Activated CD4-positive, CD25-positive, alpha-beta regulatory T cell treated with anti-CD3 and anti-CD28 coated beads, Interleukin-2, amount 50 U/mL, for 16 hours (primary cell): ENCODE measurements at places on chromosomes 12 and 14.

DNA sequence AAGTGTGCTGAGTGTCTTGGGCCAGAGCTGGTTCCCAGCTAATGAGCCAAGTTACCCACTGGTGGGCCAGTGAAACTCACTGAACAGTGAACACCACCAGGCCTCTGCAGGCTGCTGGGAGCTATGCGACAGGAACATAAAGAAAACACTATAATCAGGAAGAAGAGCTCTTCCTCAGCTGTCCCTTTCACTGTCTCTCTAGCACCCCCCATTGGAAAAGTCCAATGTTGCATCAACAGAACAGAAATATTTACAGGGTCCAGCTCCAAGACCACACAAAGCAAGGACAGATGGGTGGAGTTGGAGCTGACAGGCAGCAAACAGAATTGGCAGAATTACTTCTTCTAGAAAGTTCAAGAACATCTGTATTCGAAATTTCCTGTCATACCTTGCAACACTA is 903.6 kb upstream of the TMEM132C start:
- DNase-seq: no peak

GRCh38 chr12:32399370-32400113 is at the start of gene FGD4:
TSS of gene FGD4 (plus strand) at chr12:32399558.
- DNase-seq: no peak

DNA sequence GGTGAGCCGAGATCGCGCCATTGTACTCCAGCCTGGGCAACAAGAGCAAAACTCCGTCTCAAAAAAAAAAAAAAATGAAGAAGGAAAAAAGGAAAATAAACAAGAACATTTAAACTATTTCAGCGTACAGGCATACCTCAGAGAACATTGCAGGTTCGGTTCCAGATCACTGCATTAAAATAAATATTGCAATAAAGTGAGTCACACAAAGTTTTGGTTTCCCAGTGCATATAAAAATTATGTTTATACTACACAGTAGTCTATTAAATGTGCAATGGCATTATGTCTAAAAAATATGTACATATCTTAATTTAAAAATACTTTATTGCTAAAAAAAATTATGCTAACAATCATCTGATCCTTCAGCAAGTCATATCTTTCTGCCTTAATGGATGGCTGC is 53.5 kb upstream of the PLEKHG6 start:
- no peak for DNase-seq

DNA sequence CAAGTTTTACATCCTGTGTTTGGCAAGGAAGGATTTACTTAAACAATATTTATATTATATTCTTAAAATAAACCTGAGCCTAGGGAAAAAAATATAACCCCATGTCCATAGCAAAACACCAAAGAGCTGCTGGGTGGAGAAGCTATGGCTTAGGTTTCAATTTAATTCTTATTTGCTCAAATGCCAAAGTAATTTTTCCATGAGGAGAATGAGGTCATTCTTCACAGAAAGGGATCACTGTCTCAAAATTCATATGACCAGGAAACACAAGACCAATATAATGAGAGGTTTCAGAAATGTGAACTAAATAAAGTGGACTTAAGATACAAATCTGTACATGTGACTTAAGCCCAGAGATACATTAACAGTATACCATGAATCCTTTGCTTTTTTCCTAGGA is 195.0 kb downstream of the PHLDA1 start:
- no peak for DNase-seq

DNA sequence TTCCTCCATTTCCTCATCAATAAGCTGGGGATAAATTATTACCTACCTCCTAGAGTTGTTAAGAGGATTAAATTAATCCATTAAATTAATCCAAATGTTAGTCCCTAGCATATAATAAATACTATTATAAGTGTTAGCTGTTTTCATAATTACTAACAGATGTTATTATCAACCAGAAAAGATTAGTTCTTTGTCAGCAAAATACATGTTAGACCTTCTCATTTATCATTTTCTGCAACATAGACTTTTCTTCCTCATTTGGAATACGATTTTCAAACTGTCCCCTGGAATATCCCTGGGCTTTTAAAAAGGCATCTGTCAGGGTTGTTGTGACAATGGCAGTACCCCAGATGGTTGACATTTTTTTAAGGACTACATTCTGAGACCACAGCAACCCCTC is 133.1 kb downstream of the ANO6 start:
- no peak for DNase-seq

DNA sequence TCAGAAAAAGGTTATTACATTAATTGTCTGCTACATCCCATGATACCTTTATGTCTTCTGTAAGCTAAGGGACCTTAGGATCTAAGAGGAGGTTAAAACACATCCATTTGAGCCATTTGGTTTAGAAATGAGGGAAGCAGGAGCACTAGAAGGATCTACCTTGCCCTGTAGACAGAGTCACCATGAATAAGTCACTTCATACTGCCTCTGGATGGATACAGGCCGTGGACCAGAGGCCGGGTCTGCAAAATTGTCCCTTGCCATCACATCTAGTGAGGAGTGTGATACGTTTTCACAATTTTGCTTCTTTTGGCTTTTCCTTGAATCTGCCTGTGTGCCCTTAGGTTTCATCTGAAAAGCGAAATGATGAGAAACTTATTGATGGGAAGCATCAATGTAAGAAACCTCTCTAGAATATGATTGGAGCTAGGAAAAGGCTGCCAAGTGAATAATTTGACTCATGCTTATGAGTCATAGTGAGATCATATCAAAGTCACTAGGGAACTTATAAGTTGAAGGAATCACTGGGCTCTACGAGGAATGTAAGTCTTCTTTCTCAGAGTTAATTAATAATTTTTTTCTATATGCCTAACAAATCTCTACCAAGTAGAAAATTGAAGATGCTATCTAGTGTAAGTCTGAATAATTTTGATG is 10.8 kb downstream of the GLRX5 start:
- no peak for DNase-seq

DNA sequence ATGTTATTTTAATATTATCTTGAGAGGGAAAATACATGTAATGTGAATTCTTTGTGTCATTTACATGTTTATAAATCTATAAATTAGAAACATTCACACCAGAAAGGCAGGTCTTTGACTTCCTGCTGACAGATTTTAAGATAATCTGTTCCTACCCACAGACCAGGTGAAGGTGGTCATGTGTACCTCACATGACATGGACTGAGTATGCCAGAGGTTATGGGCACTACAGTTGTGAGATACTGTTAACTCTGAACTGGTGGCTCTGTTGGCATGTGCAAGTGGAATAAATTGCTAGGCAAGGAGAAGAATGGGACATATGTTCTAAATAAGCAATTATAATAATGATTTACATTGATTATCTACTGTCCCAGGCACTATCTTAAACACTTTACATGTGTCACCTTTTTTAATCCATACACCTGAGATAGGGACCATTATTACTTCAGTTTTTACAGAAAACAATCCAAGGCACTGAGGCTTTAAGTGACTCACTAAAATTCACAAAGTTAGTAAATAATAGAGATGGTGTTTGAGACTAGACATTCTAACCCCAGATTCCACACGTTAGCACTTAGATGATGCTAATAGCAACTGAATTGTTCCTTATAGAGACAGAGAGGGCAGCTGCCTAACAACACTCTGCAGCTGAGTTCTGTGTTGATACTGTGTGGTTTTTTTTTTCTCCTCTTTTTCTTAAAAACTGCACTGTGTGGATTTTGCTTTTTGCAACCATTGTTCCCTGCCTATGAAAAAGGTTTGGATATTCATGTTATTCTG is 23.8 kb downstream of the SLC16A7 start:
- no peak for DNase-seq

DNA sequence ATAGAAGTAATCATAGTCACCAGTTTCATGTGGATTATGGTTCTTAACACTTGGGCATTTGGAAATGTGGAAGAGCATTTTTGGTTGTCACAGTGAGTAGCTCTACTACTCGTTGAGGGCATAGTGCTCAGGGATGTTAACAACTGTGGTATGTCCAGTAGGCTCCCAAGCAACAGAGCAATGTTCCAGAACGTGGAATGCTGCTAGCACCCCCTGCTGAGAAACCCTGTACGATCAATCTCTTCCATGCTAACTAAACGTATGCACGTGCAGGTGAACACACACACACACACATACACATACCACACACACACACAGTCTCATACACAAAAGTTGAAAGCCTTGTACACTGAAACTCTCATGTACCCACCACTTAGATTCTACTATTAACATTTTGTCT is 16.6 kb upstream of the GNPTAB start:
- DNase-seq: no peak

DNA sequence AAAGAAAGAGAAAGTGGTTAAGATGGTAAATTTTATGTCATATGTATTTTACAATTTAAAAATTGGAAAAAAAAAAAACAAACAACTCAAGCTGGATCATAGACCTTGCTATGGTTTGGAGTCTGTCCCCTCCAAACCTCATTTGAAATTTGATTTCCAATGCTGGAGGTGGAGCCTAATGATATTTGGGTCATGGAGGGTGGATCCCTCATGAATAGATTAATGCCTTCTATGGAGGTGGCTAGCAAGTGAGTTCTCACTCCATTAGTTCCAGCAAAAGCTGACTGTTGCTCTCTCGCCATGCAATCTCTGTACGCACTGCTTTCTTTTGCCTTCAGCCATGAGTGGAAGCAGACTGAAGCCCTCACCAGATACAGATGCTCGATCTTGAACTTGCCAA is 22.2 kb upstream of the AP4S1 start:
- DNase-seq: no peak

GRCh38 chr14:56075301-56075700 is 42.9 kb upstream of the PELI2 start:
- DNase-seq: no peak

- DNase-seq: no peak
Observed at GRCh38 chr12:38157274-38157932, 159.2 kb upstream of the ALG10B start.
